ENCODE measurements at places on chromosomes 3 and 15. TPM values are rescaled to one million over a fixed set of nuclear protein-coding genes. Genes with fewer than 3 reads are reported as not detected.

The PPARG gene
- total RNA-seq = 3.1 TPM

The MME gene
- 26.5 TPM for total RNA-seq

The CDHR4 gene
- 0.13 TPM for total RNA-seq

The SNTN gene
- total RNA-seq = not detected

The CHRNB4 gene
- total RNA-seq = not detected

The DPPA4 gene
- total RNA-seq = not detected

The ZFYVE19 gene
- 14.6 TPM for total RNA-seq

The ACKR4 gene
- 5.3 TPM for total RNA-seq

The LTF gene
- total RNA-seq = 0.26 TPM

The HCN4 gene
- total RNA-seq = not detected

The GAP43 gene
- 0.39 TPM for total RNA-seq

The CLSTN2 gene
- total RNA-seq = 11.3 TPM

The RNF123 gene
- 16.3 TPM for total RNA-seq

The PLSCR2 gene
- total RNA-seq = not detected

The RLBP1 gene
- total RNA-seq = not detected

The SNX22 gene
- 0.13 TPM for total RNA-seq

The ZNF770 gene
- 47.7 TPM for total RNA-seq

The APOD gene
- 0.91 TPM for total RNA-seq
